ENCODE measurements at places on chromosomes 2 and 18.

- no peak for DNase-seq
These were observed 137.9 kb upstream of the ZC3H15 start for GRCh38 chr2:186348200-186348599.

- peak; percentile 44 for DNase-seq
These were observed 176.9 kb upstream of the MC4R start for GRCh38 chr18:60549338-60549960.

GRCh38 chr2:35428548-35428947, 927.0 kb upstream of the CRIM1 start:
- peak; percentile 25 for DNase-seq

DNA sequence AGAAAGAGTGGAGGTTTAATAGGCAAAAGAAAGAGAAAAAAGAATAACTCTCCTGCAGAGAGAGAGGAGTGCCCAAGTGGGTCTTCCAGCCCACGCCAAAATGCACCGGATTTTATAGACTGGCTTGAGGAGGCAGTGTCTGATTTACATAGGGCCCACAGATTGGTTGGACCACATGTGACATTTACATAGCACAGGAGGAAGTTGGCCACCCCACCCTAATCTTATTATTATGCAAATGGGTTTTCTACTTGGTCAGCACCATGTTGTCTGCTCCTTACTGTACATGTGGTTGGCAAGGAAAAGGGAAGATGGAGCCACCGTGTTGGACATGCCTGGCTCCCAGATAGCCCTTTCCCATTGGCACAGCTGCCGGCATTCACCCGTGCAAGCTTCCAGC, 56.8 kb downstream of the SP110 start:
- DNase-seq, result no peak

Data from HepG2 (cell line).